Kidney epithelial cell (primary cell): ENCODE measurements at places on chromosomes 3 and 15. TPM values are rescaled to one million over a fixed set of nuclear protein-coding genes. Genes with fewer than 3 reads are reported as not detected.
A peak's percentile ranks its signal among the peaks of the same experiment; 100 is the strongest.

GRCh38 chr15:85727068-85727467 is 67.7 kb downstream of the KLHL25 start:
- no peak for DNase-seq

DNA sequence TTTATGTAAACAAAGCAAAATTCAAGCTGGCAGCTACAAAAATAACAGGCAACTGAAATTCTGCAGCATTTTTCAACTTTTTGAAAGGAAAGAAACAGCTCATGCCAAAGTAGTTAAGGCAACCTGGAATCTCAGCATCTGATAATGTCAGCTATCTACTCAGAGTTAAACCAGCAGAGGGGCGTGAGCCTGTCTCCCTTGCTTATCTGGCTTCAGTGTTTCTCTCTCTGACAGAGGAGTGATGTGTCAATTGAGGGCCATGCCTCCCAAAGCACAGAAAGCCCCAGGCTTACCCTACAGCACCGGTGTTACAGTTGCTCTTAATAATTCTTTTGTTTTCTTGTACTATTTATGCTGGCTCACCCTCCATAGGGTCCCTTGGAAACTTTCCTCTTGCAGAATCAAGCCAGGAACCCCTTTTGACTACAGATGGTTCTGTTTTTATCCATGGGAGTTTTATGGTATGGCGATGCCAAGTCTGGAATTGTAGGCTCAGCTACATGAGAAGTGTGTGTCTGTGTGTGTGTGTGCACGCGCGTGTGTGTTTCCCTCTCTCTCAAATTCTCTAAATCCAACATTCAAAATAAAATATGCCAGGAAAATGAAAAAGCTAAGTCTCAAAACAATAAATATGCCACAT is 7.3 kb downstream of the TMEM212 start:
- DNase-seq = no peak

GRCh38 chr3:181009225-181009624 is 19.7 kb upstream of the DNAJC19 start:
- DNase-seq = no peak

DNA sequence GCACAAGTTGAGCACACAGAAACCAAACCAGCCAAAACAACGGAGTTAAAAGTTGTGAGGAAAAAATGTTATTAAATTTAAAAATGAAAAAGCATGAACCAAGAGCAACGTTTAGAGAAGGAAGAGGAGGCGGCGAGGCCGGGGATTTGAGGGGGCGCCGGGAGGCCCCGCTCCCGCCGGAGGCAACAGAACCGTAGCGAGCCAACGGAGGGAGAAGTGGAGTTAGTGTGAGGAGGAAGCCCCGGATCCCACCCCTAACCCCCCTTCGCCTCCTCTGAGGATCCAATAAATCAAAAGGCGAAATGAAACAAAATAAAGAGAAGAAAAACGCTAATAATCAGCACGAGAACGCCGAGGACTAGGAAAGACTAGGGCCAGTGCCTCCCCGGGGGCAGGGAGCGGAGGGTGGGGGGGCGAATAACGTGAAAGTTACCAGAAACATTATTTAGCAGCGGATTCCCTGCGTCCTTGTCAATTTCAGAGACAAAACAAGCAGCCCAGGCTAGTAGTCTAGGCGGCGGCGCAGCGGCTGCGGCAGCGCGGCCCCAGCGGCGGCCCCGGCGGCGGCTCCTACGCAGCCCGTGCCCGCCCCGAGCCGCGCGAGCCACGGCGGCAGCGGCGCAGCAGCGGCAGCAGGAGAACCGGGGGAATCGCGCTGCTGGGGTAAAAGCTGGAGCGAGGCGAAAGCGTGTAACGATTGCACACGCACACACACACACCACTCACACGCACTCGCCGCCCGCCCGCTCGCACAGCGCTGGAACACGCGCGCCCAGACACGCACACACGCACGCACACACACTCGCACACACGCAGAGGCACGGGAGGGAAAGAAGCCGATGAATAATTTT is 1.7 kb downstream of the MEIS2 start:
- DNase-seq = no peak

DNA sequence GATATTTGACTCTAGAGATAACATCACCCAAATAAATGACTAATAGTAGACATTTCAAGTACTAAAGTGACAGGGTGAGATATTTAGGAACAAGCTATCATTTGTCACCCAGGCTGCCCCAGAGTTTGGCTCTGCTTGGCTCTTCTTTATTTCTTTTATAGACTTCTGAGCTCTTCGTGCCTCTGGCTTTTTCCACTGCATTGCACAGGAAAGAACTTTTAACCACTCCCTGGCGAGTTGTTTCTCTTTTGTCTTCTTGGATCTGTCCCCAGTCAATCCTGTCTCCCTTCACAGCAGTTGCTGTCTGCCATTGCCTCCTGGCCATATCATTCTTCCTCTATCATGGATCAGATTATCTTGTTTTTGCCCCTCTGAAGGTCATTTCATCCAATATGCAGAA is 339.2 kb upstream of the DCBLD2 start:
- DNase-seq = no peak

DNA sequence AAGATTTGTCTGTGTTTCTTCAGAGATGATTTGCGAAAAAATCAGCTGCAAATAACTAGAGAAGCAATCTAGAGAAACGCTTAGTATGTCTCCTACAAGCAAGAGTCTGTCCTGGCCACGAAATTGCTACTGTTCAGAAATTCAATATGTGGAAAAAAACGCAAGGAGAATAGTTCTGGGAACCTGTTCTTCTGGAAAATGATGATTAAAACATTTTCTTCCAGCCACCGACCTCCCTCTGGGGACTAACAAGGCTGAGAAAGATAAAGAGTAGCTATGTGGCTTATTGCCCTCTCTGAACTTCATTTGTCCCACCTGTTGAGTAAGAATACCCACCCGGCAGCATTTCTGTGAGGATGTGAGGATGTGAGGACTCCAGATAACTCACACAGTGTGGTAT is 31.6 kb downstream of the SNTN start:
- DNase-seq = no peak

- no peak for DNase-seq
These were observed 30.3 kb downstream of the MYLK start for GRCh38 chr3:123853686-123854372.

DNA sequence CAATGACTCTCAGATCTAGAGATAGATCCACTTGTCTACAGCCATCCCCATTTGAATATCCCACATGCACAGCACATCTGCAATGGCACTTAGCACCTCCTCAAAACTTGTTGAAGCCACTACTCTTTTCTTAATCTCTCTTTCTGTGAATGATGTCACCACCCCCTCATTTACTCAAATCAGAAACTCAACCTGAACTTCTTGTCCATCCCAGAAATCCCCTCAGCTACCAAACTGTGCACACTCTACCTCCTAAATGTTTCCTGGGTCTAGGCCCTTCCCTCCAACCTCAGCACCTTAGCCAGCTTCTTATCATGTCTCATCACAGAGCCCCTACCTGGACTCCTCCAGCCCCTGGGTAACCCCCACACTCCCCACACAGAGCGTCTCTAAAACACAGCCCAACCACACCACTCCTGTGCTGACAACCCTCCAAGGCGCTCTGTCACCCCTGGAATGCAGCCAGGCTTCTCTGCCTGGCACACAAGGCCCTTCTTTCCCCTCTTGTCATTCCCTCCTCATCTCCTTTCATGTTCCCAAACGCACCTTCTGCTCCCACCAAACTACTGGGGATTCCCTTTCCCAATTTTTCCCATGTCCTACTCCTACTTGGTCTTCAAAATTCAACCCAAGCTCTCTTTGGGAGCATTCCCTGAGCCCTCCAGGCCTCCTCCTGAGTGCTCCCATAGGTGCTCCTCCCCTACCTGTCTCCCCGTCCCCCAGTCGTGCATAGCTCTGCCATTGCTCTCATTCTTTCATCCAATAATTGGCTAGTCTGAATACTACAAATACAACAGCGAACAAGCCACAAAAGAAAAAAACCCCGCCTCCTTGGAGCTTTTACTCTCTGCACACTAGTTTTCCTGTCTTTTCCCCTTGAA is 39.8 kb upstream of the ZBTB38 start:
- no peak for DNase-seq

DNA sequence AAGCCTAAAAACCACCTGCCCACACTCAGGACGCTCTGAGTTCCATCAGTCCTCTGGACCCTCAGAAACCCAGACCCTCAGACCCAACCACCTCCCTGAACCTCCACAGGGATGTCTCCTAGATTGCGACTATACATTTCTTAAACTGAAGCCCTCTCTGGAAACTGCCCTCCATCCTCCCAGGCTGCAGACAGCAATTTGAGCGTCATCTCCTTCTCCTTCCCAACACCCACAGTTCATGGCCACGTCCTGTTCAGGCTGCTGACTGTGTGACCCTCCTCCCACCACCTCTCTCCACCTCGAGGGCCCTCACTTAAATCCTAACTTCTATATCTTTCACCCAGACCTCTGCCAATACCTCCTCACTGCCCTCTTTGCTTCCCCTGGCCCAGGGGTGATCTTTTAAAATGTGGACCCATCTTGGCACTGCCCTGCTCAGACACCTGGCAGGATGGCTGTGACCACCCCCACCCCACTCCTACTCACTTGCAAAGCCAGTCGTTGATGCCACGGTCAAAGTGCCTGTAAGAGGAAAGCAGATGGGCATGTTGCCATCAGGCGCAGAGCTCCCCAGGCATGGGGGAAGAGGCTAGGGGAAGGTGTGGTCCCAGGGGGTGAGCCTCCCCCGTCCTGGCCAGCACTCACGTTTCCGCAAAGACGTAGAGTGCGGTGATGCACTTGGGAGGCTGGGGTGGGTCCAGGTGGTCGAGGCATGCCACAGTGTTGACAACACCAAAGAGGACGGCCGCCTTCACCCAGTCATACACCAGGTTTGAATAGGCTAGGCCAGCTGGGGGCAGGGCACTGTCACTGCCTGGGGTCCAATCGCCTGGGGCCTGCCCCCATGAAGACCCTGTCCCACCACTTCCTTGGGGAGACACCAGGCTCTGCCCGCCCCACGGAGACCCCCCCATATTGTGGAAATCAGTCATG is 6.0 kb downstream of the HHATL start:
- no peak for DNase-seq

- DNase-seq = no peak
These were observed 181.9 kb downstream of the NSMCE3 start for GRCh38 chr15:29087521-29088285.

DNA sequence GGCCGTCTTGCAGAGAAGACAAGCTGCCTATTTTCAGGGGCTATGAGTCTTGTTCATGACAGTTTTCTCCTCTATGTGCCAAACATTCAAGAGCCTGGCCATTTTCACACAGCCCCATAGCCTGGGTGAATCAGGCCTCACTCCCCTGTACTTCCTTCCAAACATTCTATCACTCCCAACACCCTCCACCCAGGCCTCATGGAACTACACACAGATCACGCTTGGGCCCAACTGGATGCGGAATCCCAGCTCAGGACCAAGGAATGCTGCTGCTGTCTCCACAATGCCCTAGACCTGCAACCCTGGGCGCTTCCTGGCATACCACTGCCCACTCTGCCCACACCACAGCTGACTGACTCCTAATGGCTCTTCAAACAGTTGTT is 39.4 kb upstream of the PCSK6 start:
- peak; percentile 38 for DNase-seq

- DNase-seq = no peak
These were observed 35.3 kb downstream of the KCNH8 start for GRCh38 chr3:19183584-19183983.

DNA sequence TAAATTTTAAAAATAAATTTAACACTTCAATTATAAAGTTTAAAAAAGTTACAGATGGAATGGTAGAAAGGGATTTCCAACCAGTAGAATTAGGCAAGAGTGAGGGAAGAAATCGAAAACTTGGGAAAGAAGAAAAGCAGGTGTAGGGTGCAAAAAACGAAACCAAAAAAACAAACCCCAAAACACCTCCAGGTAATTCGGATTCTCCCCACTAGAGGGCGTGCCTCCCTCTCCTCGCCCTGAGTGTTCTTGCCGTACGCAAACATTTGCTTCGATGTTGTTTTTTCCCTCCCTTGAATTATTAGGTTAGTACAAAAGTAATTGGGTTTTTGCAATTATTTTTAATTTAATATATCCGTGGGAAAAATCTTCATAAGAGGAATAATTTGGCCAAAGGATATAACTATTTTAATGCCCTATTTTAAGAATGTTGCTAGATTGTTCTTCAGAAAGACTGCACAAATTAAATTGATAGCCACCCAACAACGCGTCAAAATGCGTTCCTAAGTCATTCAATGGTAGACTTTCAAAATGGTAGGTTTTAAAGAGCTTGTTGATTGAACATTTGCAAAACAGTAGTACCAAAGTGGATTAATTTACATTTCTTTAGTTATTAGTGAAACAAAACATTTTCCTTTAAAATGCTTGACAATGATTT is 63.7 kb downstream of the SLC30A4 start:
- DNase-seq = no peak

- DNase-seq = no peak
These were observed 181.1 kb upstream of the C2CD4B start for GRCh38 chr15:62346168-62346567.

DNA sequence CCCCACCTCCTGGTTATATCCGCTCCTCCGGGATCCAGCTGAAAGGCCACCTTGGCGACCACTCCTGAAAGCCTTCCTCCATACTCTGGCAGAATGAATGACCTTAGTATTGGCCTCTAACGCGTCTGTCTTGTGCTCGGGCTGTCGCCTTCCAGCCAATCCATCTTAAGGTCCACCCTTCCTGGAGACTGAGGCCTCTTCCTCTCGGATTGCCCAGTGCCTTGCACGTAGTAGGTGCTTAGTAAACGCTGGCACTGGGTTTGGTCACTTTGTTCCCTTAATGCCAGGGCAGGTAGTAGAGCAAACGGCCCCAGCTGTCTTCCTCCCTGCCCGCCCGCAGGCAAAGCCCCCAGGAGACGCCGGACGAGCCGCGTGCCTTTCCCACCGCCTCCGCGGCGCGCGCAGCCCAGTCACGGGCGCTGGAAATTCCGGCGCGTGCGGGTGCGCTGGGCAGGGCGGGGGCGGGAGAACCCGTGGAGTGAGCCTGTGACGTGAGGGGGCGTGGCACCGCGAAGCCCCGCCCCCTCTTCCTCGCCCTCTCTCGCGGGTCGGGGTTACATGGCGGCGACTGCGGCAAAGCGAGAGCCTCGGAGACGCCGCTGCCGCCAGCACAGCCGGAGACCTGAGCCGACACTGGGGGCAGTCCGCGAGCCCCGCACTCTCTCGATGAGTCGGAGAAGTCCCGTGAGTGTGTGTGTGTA is at the start of gene MAPK6:
MAPK6 (plus strand) TSS at position 527 of the 701 bp plus-strand sequence. CDS start 27,242 bp downstream, outside the sequence.
- peak; percentile 50 for DNase-seq

GRCh38 chr3:12903000-12903800 is 61.8 kb upstream of the RPL32 start:
- no peak for DNase-seq

DNA sequence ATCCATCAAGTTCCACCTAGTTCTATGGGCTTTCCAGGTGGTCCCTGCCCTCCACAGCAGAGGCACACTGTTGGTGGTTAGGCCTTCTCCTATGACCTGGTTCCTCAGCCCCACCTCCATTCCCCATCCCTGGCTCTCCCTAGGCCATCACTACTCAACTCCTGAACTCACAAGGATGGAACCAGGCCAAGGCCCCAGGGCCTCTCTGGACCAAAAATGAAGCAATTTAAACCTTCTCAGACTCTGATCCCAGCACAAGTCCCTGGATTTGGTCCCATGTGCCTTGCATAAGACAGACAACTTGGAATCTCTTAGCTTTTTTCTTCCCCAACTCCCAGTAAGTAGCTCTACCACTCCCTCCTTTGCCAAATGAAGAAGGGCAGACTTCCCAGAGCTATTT is 14.4 kb upstream of the ACAN start:
- DNase-seq = no peak

B3GNT5 gene
- 21.1 and 27.6 TPM in 2 replicates for total RNA-seq

TMF1 gene
- total RNA-seq = 19.3 and 20.1 TPM in 2 replicates

GABRR3 gene
- not detected in 2 replicates for total RNA-seq

SCN5A gene
- 3.8 and 6.4 TPM in 2 replicates for total RNA-seq

SLC9C1 gene
- total RNA-seq = 2.2 TPM in 1 of 2 replicates, not detected in the other

GOLGA8R gene
- 0.27 and 1.0 TPM in 2 replicates for total RNA-seq

TMEM44 gene
- total RNA-seq = 16.0 and 16.2 TPM in 2 replicates

REC114 gene
- total RNA-seq = not detected in 2 replicates

NEDD4 gene
- total RNA-seq = 26.8 and 28.0 TPM in 2 replicates

DNASE1L3 gene
- total RNA-seq = not detected in 2 replicates

GPR171 gene
- total RNA-seq = not detected in 2 replicates

TRAIP gene
- 4.2 and 5.4 TPM in 2 replicates for total RNA-seq
